ENCODE measurements at places on chromosomes 7 and 10.

DNA sequence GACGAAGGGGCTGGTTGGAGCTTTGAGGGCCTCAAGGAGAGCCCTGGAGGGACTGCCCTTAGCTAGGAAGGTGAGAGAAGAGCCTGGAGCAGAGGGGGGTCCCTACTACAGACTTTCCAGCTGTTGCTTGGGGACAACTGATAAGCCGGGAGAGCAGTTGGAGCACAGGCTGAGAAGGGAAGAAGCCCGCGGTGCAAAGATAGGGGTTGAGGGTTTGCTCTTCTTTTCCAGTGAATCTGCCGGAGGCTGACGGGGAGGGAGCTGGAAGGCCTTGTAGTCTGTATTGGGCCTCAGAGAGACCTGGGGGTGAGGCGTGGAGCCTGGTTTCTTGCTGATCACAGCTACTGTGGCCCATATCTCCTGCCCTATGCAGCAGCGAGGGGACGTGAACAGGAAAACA is 23.7 kb downstream of the CYP26A1 start:
- DNase-seq: no peak

DNA sequence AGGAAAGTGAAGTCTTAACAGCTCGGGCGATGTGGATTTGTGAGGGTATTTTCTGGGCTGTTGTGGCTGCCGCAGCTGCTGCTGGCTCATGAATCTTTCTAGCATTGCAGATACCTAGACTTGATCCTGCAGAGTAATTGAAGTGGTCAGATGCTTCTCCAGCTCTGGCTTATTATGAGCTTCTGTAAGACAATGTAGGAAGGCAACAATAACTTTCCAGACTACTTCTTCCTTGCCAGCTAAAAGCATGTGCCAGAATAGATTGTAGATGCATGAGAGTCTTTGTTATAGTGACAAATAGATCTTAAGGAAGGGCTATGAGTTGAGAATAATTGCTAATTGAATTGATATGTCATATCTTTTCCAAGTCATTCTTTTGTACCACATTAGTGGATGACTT is 461.4 kb upstream of the POT1 start:
- DNase-seq: no peak

DNA sequence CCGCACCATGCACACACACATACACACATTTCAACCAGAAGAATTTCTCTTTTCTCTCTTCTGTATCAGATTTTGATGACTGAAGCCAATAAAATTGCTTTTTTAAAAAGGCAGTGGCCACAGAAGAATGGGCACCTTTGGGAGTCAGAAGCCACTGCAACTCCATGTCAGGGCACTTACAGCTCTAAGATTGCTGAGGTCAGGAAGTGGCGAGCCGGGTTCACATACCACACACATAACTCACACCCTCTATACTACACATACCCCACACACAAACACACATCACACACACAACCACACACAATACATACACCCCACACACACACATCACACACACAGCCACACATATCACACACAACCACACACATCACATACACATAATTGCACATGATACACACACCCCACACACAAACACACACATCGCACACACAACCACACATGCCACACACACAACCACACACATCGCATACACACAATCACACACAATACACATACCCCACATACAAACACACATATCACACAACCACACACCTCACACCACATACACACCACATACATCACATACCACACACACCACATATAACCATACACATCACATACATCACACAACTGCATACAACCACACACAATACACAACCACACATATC is 31.2 kb downstream of the GPRIN2 start:
- DNase-seq: no peak

DNA sequence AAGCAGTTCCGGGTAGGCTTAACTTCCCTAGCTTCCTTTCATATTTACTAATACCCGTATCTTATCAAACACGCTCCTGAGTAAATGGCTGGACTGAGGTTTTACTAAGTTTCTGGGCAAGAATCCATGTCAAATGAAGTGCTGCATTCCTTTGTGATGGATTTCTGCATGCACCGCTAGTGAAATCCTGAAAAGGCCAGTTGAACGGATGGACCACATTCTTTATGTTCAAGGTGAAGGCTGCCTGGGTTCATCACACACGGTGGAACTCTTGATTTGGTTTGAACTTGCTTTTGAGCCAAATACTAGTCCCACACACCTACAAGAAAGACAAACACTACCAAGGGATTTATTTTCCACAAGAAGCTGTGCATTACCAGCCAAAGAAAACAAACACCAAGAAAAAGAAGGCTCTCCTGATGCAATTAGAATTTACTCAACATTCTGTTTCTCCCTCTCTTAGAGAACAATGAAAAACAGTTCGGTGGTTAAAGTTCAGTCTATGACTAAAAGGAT is 255.0 kb upstream of the SEMA3C start:
- DNase-seq: no peak

DNA sequence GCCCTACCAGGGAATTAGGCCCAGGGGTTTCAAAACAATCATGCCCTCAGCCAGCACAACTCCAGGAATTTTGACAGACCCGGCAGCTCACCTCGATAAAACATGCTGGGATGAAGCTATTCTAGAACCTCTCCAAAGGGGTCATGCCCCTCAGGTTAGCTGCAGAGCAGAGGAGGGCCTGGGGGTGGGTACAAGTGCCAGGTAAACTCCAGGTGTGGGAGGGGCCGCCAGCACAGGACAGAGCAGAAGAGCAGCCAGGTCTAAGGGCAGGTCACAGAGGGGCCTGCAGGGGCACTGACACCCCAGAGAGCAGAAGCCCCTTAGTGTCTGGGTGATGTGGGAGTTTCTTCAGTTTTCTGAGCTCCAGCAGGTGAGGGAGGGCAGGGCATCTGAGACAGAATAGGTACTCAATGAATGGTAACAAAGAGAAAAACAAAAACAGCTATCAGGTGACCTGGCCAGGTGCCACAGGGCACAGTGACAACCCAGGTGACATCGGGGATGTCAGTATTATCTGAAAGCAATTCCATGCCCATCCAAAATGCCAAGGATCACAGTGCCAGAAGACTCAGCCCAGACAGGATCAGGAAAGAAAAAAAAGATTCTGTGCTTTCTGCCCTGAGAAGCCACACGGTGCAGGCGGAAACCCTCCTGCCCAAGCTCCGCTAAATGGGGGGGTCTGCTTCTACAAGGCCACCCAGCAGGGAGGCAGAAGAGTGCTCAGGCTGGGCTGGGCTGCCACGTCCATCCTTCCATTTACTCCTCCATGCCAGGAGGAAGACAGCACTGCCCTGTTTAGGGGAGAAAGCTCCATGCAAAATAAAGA is 104.5 kb downstream of the TNS3 start:
- no peak for DNase-seq

- DNase-seq: no peak
These were observed 348.1 kb downstream of the GATA3 start for GRCh38 chr10:8402576-8402975.

GRCh38 chr7:32216759-32217158 is 146.6 kb upstream of the PDE1C start:
- no peak for DNase-seq

GRCh38 chr7:2185715-2186114 is 47.0 kb downstream of the MAD1L1 start:
- DNase-seq: no peak

DNA sequence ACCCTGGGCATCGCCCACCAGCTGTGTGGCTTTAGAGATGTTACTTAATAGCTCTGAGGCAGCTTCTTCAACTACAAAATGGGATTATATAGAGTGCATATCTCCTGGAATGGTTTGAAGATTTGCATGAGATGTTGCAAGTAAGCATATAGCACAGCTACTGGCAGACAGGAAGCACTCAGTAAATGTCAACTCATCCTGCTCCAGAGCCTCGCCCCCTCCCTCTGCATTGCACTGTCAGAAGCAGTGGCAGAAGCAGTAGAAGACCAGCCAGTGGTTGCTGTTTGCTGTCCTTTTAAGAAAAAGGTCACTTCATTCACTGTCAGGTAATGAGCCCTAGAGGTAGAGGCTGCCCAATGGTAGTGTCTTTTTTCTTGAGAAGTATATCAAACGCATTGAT is 180.0 kb upstream of the GHITM start:
- no peak for DNase-seq

GRCh38 chr10:96700374-96701099 is 19.8 kb downstream of the PIK3AP1 start:
- DNase-seq: no peak

- no peak for DNase-seq
These were observed 1174.3 kb downstream of the XPNPEP1 start for GRCh38 chr10:108749042-108749441.

GRCh38 chr10:88081457-88082054 is 218.1 kb downstream of the PTEN start:
- DNase-seq: no peak

DNA sequence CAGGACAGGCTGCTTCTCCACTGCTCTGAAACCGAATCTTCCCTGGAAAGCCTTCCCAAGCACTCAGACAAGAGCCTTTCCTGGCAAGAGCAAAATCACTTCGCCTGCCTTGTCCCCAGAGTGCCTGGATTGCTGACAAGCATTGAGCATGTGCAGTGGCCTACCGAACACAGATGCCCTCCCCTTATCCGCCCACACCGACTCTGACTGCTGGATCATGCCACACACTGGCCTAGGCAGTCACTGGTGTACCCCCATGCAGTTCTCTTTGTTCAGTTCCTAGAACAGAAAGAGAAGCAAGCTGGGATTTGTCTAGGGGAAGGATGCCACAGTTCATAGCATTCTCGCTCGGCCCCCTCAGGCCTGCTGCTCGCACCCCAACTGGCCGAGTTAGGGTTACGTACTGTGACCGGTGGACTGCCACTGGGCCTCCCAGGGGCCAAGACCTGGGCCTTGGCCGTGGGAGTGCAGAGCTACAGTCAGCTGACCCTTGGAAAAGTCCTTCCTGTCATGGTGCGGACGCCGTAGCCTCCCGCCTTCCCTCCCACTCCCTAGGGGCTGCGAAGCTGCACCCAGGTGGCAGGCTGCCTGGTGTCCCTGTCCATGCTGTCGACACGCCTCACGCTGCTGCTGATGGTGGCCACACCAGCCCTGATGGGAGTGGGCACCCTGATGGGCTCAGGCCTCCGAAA is 6.9 kb downstream of the ABCB8 start:
- DNase-seq: no peak

GRCh38 chr10:95792874-95793285 is 36.9 kb downstream of the ENTPD1 start:
- DNase-seq: no peak

DNA sequence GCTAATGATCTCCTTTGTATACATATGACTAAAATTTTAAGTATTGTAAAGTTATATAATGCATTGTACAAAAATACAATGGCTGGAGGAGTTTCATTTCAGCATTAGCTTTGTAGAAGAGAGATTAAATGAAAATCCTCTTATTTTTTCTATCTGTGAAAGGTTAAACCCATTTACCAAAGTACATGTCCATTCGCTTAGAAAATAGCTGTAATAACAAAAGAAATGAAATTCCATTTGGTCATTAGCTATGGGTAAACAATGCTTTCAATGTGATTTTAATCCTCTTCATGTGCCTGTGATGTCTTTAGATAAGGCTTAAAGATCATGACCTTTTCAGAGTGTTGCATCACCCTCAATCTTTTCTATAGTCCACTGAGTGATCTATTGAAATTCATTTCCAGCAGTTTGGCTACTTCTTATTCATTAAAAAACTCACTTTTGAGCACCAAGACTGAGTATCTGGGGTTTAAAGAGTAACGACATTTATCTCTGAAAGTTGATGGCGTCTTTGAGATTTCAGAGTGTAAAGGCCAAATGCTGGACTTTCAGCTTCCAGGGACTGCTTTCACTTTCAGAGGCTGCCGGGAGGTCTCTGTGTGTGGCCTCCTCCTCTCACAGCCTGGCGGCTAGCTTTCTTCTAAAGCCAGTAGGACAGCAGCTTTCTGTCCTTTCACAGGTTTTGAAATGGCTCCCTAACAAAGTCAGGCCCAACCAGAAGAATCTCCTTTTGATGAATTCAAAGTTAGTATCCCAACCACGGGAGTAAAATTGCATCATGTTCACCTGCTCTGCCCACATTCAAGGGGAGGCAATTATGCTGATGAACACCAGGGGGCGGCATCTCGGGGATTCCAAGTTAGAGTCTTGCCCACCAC is 701.4 kb upstream of the COBL start:
- no peak for DNase-seq

DNA sequence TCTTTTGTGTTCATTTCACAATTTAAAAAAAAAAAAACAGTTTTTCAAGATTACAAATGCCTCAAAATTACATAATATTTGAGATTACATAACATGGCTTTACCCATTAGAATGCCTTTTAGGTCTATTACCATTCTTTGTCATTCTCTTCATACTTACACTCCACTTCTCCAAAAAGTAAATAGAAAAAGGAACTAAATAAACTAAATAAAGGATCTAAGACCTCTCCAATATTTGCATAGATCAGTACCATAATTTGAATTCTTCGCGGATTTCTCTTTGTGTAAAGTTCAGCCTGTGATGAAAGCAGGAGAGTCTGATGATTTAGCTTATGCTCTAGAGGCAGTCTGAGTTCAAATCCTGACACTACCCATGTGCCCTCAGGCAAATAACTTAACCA is 56.4 kb upstream of the C1GALT1 start:
- no peak for DNase-seq

GRCh38 chr10:125263551-125263950 is 103.2 kb upstream of the CTBP2 start:
- no peak for DNase-seq

DNA sequence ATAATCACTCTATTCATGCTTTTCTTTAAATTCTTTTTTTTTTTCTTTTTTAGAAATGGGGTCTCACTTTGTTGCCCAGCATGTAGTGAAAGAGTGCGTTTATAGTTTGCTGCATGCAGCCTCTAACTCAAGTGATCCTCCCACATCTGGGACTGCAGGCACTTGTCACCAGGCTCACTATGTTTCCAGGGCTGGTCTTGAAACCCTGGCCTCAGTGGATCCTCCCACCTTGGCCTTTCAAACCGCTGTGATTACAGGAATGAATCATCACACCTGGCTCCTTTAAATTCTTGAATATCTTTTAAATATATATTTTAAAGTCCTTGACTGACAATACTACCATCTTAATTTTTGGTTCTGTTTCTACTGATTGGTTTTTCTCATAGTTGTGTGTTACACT is 591.6 kb upstream of the KCND2 start:
- DNase-seq: no peak

- no peak for DNase-seq
These were observed 178.2 kb downstream of the SLC25A13 start for GRCh38 chr7:96143495-96144259.

GRCh38 chr10:124145109-124145870 is 51.9 kb upstream of the CHST15 start:
- no peak for DNase-seq

DNA sequence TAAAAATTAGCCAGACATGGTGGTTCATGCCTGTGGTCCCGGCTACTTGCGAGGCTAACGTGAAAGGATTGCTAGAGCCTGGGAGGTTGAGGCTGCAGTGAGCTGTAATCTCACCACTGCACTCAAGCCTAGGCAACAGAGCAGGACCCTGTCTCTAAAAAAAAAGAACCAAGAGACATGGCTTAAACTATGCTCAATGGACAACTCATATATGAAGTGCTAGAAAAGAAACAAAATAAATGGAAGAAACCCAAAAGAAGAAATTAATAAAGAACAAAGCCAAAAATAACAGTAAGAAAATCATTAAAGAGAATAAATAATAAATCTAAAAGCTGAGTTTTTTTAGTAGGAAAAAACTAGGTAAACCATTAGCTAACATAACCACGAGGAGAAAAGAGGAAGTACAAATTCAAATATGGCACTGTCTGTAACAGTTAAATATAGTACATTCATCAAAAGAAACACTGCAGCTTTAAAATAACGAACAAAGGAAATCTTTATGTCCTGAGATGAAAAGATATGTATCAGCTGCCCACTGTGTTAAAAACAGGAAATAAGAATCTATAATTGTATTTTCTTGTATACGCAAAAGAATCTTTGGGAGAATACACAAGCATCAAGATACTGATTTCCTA is 48.7 kb downstream of the UPF2 start:
- DNase-seq: no peak
